ENCODE measurements at places on chromosomes 16 and 17.

DNA sequence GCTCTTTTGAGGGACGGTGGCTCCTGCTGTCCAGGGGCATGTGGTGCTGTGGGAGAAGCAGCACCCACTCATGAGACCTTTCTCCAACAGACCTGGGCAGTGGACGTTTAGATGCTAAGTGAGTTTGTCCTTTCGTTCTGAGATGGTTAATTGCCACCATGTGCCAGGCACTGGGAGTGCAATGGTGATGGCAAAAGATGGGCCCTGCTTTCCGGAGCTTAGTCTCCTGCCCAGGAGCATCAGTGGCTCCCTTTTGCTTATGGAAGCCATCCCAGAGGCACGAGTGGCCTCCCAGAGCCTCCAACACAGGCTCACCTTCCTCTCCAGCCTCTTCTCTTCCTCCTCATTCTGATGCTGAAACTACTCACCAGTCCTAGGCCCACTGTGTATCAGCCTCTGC, 28.4 kb downstream of the CASKIN2 start:
- no peak for DNase-seq

GRCh38 chr17:39663688-39664580, 1.2 kb upstream of the TCAP start:
- no peak for DNase-seq

- no peak for DNase-seq
These were observed 103.6 kb downstream of the GSG1L start for GRCh38 chr16:27959914-27960313.

GRCh38 chr17:497241-498034, 144.8 kb upstream of the RPH3AL start:
- DNase-seq: no peak

GRCh38 chr17:45784293-45784740, at the start of gene CRHR1:
CRHR1 (plus strand) TSS chr17:45784320; CDS start chr17:45784545, 225 bp downstream.
- DNase-seq: no peak

DNA sequence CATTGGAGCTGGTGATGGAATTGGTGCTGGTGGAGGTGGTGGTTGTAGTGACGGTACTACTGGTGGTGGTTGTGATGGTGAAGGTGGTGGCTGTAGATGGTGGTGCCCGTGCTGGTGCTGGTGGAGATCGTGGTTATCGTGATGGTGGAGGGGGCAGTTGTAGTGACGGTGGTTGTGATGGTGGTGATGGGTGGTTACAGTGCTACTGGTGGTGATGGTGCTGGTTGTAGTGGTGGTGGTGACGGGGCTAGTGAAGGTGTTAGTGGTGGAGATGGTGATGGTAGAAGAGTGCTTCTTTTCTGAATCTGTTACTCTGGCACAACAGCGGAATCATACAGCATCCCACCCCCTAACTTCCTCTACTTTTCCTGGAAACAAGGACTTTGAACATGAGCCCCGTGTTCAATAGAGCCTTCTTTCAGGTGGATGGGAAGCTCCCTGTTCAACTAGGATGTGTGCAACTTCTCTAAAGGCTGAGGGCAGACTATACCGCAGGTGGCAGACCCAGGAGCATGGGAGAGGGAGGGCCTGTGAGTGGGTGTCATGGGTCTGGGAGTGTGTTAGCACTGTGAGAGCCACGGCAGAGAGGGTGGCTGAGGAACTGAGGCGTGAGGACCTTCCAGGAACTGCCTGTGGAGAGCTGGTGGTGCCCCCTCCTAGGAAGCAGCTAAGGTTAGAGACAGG, 8.2 kb downstream of the TBX21 start:
- no peak for DNase-seq

DNA sequence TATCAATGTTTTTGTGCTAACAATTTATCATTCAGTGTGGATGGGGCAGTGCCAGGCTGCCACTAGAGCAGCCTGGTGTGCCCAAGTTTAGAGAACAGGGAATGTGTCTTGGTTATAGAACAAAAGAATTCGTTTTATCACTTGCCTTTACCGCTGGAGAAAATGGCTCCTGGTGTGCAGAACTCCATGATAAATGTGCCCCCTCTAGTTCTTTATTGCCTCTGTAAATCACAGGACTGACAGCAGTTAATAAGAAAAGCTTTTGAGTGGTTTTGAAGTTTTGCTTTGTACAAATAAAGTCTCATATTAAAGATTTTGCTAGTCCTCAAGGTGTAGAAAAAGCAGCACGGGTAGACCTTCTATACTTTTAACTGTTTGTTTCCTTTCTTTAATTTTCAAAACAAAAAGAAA, 28.2 kb upstream of the PSMD7 start:
- DNase-seq: no peak

DNA sequence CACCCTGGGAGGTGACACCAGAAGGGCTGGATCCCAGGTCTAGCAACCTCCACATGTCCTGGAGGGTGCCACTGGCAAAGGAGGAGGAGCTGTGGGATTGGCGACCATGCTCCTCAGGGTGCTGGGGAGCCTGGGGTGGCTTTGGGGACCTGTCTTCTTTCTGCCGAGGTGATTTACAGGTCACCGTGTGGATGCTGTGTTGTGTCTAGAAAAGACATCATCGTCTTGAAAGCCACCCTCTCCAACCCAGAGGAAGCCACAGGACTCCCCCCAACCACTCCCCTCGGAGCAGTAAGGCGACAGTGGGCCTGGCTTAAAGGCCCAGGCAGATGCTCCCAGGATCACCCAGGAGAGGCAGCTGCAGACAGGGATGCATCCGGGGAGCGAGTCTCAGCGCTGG, 29.7 kb upstream of the FASN start:
- no peak for DNase-seq

DNA sequence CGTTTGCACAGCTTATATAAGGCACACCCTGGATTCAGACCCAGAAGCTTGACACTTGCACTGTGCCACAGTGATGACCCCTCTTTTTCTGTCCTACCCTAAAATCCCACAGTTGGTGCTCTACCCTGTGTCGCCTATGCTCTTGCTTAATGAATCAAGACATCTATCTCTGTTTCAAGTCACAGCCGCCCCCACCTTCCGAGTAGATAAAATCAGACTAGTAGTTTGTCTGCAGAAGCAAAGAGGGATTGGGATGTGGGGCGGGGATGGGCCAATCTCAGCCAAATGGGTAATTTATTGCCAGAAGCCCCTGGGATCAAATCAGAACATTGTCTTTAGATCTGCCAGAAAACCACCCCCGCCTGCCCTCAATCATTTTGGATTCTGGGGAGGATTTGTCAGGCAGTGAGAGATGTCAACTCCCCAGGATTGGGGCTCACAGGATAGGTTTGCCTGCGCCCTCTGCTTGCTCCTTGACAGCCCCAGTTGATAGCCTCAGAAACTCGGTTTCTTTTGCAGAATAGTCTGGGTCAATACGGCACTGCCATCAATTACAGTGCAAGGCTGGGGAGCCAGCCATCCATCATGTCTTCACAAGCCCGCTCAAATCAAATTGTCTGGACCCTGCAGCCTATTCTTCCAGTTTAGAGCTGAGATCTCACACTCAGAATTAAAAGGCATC, 520.8 kb downstream of the GRIN2A start:
- no peak for DNase-seq

GRCh38 chr16:67268136-67268579, 11.2 kb upstream of the PLEKHG4 start:
- DNase-seq: no peak

- no peak for DNase-seq
These were observed 7.5 kb upstream of the XPO6 start for GRCh38 chr16:28219282-28219681.

- DNase-seq: no peak
These were observed 16.2 kb upstream of the NOG start for GRCh38 chr17:56577190-56577842.

- DNase-seq: no peak
These were observed 3.6 kb downstream of the CDT1 start for GRCh38 chr16:88807142-88807625.

DNA sequence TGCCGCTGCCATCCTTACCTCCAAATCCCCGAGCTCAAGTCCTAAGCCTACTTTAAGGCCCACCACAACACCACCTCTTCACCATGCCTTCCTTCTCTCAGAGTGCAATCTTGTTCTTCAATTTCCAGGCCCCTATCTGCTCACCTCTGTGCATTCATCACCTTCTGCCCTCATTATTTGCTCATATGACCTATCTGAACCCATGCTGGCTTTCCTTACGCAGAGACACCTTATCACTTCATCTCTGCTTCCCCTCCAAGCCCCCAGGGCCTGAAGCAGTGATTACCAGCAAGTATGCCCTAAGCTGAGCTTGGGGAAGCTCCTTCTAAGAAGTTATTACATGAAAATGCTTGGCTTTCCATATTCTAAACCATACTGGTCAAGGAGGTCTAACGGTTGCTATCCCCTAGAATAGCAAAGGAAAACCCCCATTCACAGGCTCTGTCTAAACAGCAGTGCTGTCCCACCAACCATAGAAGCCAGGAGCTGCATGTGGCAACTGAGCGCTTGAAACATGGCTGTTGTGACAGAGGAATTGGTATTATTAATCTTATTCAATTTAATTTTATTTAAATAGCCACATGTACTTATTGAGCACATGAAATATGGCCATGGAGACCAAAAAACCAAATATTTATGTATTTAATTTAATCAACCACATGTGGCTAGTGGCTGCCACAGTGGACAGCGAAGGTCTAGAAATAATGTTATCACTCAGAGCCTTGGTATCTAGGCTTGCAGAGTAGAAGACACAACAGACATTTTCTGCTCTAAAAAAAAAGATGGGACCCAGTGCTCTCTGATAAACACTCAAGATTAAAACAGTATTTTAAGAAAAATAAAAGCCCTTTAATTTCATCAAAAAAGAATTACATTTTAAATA, 13.9 kb downstream of the USP7 start:
- DNase-seq: no peak

GRCh38 chr16:87201052-87201451, 116.1 kb downstream of the C16orf95 start:
- DNase-seq: no peak

GRCh38 chr17:71757156-71757555, 363.7 kb upstream of the SOX9 start:
- DNase-seq: no peak

DNA sequence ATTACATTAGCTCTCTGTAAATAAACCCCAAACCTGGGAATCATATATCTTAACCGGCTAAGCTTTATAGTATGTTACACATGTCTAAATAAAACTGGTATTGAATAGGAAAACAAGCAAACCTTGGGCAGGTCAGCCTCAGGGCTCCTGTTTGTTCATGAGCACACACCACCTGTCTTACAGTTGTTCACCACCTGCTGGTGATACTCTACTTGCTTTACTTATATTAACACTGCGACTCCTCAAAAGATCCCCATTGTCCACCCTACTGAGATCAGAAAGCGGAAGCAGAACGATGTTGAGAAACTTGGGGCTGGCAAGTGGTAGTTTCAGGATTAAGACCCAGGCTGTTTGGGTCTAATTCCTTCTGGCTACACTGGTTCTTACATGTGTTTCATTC, 16.4 kb downstream of the CDH13 start:
- DNase-seq: no peak

- DNase-seq: no peak
These were observed 18.6 kb downstream of the MAP2K6 start for GRCh38 chr17:69433093-69433492.

DNA sequence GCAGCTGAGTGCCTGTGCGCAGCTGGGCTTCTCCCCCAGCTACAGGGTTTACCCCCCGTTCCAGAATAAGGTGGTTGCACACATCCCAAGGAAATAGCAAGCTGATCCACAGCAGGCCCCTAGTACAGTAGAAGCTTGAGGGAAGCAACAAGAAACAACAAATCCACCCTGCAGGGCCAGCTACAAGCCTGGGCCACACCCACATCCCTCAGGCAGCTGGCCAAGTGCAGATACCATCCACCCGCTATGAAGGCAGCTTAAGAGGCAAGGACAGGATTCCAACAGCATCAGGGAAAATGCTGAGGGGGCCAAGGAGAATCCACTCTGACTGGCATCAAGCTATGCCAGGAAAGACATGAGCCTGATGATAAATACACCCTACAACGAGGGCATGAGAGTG, 66.9 kb upstream of the RCVRN start:
- no peak for DNase-seq

DNA sequence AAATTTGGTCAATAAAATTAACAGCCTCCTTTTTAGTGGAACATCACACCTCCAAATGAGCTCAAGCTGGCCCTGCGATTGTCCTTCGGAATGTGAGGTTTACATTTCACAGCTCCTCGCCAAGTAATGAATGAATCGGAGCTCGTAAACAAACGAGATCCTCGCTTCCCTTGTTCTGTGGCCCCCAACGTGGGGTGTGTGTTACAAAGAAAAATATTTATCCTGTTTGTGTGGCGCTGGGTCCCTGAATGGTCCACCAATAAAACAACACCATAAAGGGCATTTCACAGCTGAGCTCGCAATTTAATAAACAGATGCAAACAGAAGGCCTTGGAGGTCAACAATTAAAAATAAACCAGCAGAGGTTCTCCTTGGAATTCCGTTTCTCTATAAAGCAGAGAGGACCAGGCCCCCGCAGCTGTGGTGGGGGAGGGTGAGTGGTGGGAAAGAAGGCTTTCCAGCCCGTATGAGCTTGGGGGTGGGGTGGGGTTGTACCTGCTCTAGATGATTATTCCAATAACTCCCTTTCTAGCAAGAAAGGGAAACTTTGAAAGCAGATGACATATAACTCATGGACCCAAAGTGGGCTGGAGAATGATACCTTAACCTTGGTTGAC, 393.9 kb upstream of the SALL1 start:
- DNase-seq: no peak

DNA sequence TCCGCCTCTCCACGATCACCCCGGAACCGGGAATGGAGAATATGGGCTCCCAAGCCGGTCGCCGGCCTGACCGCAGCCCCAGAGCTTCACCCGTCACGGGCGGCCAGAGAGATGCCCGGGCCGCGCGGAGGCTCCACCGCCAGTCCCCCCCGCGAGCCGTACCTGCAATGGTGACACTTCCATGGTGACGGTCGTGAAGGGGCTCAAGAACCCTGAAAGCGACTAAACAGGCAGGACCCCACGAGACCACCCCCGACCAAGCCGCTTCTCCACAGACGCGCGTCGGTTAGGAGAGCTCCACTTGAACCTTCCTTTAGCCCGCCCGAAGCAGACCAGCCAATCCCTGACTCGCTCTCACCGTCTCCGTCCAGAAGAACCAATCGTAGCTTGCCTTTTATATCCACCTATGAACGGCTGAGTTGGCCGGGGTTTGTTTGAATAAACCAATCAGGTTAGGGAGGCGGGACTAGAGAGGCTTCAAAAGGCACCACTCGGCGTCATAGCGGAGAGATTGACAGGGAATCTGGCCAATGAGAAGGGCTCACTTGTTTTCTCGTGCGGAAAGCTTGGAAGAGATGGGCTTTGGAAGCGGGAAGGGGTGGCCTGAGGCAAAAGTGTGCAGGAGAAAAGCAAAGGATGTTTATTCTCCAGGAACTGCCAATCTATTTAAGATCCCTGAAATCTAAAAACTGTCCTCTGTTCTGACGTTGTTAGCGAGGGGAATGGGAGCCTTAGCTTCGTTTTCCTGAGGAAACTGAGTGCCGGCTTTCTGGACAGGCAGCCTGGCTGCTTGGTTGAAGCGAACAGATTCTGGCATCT, at the start of gene TOP2A:
Gene TOP2A (minus strand): TSS at position 288 of the 819 bp plus-strand sequence. CDS start 105 bp downstream, at position 183.
- peak; percentile 78 for DNase-seq

GRCh38 chr17:59451706-59452105, 113.7 kb upstream of the DHX40 start:
- no peak for DNase-seq

GRCh38 chr16:2149630-2150417, 1.4 kb downstream of the RAB26 start:
- no peak for DNase-seq

Data from activated naive CD4-positive, alpha-beta T cell (primary cell).